ENCODE measurements at places on chromosomes 5 and 9.

GRCh38 chr5:111165058-111165457, 59.1 kb upstream of the CAMK4 start:
- no peak for DNase-seq

- no peak for DNase-seq
Observed at GRCh38 chr5:6365142-6365976, 13.0 kb downstream of the MED10 start.

- DNase-seq = peak; percentile 55
Observed at GRCh38 chr5:116572350-116573278, 2.0 kb downstream of the SEMA6A start.

GRCh38 chr5:172052450-172053236, 46.2 kb upstream of the FBXW11 start:
- DNase-seq = no peak

DNA sequence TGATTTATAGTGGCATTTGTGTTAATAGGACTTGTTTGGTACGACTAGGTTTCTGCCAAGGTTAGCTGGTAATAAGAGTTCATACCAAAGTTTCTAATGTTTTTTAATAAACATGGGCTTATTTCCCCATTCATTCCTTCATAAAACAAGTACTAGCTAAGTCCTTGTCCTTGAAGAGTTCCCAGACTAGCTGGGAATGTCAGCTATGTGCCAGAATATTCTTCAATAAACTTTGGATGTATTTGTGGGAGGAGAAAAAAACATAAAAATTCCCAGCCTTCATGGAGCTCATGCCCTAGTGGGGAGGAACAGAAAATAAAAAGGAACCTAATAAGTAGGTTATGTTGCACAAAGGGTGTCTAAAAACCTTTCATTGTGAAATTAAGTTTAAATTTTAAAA, 176.9 kb downstream of the DENND1A start:
- DNase-seq = no peak

GRCh38 chr5:154514331-154514730, 36.3 kb upstream of the HAND1 start:
- no peak for DNase-seq

DNA sequence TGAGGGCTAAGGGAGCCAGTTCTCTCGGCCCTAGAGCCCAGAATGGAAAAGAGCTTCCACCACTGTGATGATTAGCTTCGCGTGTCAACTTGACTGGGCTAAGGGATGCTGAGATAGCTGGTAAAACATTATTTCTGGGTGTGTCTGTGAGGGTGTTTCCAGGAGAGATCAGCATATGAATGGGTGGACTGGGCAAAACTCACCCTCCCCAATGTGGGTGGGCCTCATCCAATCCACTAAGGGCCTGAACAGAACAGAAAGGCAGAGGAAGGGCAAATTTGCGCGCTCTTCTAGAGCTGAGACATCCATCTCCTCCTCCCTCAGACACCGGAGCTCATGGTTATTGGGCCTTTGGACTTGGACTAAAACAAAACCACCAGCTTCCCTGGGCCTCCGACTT, 20.9 kb upstream of the AKNA start:
- DNase-seq = no peak

DNA sequence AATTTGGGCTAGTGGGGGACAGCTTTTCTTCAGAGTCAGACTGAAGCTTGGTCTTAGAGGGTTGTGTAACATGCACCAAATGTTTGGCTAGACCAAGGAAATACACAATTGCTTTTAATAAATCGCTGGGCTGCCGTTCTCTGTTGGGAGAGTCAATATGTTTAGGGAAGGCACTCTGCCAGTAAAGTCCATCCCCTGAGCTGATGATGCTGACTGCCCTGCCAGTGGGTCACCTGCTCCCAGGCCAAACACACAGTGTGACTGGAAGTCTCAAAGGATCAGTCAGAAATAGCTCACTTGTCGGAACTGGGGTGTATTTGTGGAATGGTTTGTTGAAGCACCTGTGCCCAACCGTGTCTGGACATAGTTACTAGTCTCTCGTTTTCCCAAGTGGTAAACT, 17.9 kb upstream of the ZNF474 start:
- no peak for DNase-seq

DNA sequence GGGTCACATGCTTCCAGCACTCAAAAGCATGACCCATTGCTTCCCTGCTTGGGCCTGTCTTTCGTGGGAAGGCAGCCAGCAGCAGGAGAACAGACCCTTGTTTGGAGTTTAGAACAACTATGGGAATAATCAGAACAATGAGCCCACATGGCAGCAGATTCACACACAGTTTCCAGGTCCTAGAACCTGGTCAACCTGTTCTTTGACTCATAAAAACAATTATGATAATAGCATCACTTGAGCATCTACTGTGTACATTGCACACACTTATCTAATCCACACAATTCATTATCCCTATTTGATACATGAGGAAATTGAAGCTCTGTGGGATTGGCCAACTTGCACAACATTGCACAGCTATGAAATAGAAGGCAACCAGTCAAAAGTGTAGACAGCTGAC, 41.7 kb downstream of the KLF4 start:
- DNase-seq = no peak

DNA sequence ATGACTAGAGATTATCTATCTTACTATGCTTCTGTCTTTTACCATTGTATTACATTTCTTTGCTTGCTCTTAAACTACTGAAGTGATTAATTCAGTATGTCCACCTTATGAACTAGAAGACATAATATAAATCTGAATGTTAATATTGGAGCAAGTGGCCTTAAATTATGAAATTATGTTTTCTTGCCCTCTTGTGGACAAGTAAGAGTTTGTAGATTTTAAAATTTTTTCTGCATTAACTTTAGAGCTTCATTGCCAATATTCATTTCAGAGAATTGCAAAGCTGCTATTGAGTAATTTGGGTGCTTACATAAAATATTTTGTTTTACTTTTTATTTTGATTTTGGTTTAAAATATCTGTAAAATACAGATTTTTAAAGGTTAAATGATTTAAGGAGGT, 55.3 kb downstream of the RANBP17 start:
- no peak for DNase-seq

DNA sequence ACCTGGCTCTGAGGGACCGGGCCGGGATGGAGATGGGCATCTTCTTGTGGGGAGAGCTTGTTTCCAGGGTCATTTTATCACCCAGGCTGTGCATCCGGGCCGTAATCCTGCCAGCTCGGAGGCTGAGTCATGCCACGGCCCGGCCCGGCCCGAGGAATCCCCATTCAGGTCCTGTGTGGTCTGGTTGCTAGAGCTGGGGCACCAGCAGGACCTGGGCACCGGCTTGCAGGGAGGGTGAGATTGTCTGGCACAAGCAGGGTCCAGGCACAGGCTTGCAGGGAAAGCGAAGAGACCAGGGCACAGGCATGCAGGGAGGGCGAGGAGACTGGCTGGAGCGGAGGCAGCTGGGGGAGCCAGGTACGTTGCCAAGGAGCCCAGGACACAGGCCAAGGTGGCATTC, 106.8 kb downstream of the RXRA start:
- DNase-seq = no peak

DNA sequence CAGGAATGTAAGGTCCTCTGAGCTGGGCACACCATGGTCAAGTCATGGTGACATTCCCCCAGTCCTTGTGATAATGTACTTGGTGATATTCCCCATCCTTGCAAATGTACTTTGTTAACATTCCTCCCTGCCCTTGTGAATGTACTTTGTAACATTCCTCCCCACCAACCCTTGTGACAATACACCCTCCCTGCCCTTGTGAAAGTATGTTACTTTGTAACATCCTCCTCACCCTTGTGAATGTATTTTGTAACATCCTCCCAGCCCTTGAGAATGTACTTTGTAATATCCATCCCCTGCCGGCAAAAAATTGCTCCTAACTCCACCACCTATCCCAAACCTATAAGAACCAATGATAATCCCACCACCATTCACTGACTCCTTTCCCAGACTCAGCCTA, 53.3 kb downstream of the RAPGEF6 start:
- DNase-seq = no peak

- no peak for DNase-seq
Observed at GRCh38 chr5:180594311-180595045, 3.2 kb upstream of the SCGB3A1 start.

GRCh38 chr5:36435516-36435915, 133.8 kb upstream of the RANBP3L start:
- no peak for DNase-seq

DNA sequence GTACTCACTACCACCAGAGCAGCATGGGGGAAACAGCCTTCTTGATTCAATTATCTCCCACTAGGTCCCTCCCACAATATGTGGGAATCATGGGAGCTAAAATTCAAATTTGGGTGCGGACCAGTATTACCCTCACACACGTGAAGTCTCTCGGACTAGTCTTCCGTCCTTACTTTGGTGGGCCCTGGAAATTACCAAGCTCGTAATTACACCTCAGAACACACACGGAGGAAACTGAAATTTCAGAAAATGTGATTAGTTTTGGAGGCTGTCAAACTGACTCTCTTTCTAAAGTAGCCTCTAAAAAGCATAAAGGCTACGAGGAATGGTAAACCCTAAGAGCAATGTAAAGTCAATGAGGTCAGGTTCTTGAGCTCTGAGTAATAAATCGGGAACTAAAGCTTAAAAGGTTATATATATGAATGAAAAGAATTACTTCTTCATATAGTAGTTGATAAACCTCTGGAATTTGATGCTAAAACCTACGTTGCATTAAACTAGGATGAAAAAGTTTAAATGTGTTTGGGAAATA, 842 bp upstream of the FEM1C start:
- DNase-seq = no peak

DNA sequence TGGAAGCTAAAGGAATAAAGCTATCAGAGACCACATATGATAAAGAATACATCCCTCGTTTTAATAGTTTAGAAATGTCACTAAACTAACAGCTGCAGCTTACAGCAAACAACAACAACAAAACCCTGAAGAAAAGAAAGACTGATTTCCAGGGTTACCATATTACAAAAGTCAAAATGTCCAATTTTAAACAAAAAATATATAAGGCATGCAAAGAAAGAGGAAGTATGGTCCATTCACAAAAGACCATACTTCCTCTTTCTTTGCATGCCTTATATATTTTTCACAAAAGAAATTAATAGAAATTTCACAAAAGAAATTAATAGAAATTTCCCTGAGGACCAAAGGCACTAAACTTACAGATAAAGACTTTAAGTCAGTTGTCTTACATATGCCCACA, 354.2 kb downstream of the ARL15 start:
- DNase-seq = no peak

GRCh38 chr5:124451721-124452383, 294.6 kb downstream of the ZNF608 start:
- no peak for DNase-seq

DNA sequence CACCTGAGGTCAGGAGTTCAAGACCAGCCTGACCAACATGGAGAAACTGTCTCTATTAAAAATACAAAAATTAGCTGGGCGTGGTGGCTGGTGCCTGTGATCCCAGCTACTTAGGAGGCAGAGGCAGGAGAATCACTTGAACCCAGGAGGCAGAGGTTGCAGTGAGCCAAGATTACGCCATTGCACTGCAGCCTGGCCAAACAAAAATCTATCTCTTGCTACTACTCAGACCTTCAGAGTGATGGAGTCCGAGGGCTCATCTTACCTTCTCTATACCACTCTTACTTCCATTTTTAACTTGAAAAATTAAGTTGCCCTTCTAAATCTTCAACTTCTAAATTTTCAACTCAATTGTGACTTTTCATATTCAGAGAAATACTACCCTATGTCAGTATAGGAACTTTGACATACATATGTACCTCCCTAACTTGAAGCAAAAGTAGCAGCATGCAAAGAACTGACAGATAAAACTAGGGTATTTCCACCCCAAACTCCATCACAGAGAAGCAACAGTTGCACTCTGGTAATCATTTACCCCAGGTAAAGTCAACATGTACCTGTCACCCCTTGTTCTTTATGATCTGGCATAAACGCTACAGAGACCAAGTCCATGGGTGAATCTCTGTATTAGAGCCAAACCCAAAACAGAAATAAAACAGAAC, 11.4 kb downstream of the ZFAND5 start:
- no peak for DNase-seq

GRCh38 chr5:37506722-37507121, 127.6 kb downstream of the WDR70 start:
- DNase-seq = no peak

GRCh38 chr5:13508559-13508958, 435.9 kb downstream of the DNAH5 start:
- no peak for DNase-seq

DNA sequence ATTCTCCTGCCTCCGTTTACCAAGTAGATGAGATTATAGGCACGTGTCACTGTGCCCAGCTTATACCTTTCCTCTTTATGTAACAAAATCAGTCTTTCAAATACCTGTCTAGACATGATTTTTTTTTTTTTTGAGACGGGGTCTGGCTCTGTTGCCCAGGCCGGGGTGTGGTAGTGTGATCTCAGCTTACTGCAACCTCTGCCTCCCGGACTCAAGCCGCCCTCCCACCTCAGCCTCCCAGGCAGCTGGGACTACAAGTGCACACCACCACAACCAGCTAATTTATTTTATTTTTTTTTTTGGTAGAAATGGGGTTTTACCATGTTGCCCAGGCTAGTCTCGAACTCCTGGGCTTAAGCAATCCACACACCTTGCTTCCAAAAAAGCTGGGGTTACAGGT, 13.2 kb downstream of the NADK2 start:
- DNase-seq = no peak

Measured in NCI-H1092 treated with DMSO at 0.1 percent for 48 hours (cell line).